ENCODE measurements at places on chromosomes 2 and 18. TPM values are rescaled to one million over a fixed set of nuclear protein-coding genes. Genes with fewer than 3 reads are reported as not detected.

PREB gene
- total RNA-seq, result 24.7 TPM

FAM237A gene
- 0.46 TPM for total RNA-seq

FEV gene
- not detected for total RNA-seq

GAL3ST2 gene
- total RNA-seq, result 0.69 TPM

REEP1 gene
- total RNA-seq, result 200 TPM

ARHGAP15 gene
- 3.2 TPM for total RNA-seq

DRC1 gene
- 15.0 TPM for total RNA-seq

CDH20 gene
- total RNA-seq, result 20.8 TPM

RMDN2 gene
- 21.5 TPM for total RNA-seq

FOXI3 gene
- not detected for total RNA-seq

ANTXR1 gene
- total RNA-seq, result 24.7 TPM

SPRED2 gene
- total RNA-seq, result 10.8 TPM

CRYGC gene
- total RNA-seq, result not detected

AKAIN1 gene
- not detected for total RNA-seq

CFAP53 gene
- 3.2 TPM for total RNA-seq

KIF1A gene
- total RNA-seq, result 358 TPM

LRATD1 gene
- 63.2 TPM for total RNA-seq

TIGD1 gene
- total RNA-seq, result 12.7 TPM

LRRTM1 gene
- 18.7 TPM for total RNA-seq

ZNF396 gene
- total RNA-seq, result 5.8 TPM

TMEM17 gene
- 7.8 TPM for total RNA-seq

PLEKHH2 gene
- total RNA-seq, result 7.6 TPM

TCF23 gene
- total RNA-seq, result not detected

RRM2 gene
- 14.1 TPM for total RNA-seq

COL6A3 gene
- total RNA-seq, result 14.1 TPM

EGR4 gene
- 0.23 TPM for total RNA-seq

CFAP65 gene
- total RNA-seq, result 2.3 TPM

LYPD1 gene
- 77.0 TPM for total RNA-seq

CROCC2 gene
- 1.4 TPM for total RNA-seq

TCF7L1 gene
- total RNA-seq, result 2.3 TPM

PRR30 gene
- not detected for total RNA-seq

KYNU gene
- 0.23 TPM for total RNA-seq

ITGA4 gene
- 5.3 TPM for total RNA-seq

ATAD2B gene
- 50.7 TPM for total RNA-seq

DNPEP gene
- 21.0 TPM for total RNA-seq
